NCI-H1436 (cell line): ENCODE measurements at places on chromosomes 7 and 10.

DNA sequence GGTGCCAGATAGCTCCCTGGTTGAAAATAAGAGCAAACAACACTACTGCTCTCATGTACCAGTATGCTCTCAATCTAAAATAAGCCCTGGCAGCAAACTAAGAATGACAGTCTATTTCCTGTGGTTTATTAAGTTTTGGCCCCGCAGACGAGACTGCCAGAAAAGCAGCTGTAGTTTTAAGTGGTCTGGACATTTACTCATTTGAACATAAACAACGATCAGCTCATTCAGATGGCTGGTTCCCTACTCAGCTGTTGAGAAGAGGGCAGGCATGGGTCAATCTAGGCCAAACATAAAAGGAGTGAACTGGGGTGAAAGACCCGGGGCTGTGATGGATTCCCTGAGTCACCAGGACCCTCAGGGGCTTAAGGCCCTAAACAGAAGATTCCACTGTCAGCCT is 4.5 kb downstream of the TRIL start:
- no peak for DNase-seq

DNA sequence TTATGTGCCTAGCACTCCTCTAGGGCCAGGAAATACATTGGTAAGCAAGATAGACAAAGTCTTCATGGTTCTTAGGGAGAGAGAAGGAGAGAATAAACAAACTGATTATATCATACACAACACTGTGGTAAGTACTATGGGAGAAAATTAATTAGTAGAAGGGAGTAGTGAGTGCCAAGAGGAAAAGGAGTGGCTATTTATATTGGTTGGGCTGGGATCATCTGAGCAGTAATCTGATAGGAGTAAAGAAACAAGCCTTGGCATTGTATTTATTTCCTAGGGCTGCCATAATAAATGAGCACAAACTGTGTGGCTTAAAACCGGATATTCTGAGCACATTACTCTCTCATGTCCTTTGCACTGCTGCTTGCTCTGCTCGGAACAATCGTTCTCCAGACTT is 158.1 kb upstream of the PHF14 start:
- no peak for DNase-seq

- no peak for DNase-seq
Measured at GRCh38 chr7:140239653-140239935, 62.8 kb upstream of the KDM7A start.

DNA sequence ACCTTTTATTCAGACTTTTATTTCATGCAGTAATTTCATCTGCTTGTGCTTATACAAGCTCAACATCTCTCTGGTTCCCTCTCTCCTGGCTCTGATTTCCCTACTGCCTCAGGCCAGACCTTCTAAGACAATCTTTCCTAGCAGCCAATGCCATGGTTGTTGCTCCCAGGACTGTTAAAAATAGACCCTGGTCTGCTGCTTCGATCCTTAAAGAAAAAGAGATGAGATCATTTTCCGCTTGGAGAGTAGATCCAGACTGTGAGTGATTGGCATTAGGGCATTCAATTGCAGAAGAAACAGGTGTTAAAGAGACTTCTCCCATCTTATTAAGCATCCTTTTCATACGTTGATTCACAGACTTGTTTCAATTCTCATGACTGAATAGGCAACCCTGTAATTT is 68.4 kb upstream of the ITGB1 start:
- no peak for DNase-seq

DNA sequence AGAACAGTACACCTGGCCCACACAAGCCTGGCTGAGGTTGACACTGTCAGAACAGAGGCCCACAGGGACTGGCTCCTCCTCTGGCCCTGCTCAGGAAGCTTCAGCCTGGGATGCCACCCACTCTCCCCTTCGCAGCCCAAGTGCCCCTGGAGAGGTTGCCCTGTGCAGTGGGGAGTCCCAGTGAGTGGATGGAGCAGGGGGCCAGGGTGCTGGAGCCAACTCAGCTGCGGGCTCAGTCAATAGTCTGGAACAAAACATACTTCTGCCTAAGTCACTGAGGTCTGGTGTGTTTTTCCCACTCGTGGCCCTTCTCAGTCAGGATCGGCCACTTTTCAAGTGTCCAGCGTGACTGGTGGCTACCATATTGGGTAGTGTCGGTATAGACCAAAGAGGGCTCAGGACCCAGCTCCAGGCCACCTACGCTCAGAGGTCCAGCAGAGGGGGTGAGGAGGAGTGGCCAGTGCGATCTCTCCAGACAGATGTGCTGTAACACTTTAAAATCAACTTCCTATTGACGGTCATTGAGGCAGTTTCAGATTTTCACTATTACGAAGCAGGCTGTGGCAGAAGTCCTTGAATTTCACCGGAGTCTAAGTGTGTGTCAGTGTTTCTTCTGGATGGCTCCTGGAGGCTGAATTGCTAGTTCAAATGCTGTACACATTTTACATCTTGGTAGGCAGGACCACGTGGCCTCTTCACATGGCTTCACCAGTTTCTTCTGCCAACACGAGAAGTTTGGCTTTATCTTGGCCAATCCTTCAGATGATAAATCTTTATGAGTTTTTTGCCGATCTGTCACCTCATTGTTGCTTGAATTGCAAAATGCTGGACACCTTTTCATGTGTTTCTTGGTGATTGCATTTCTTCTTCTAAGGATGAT is 994 bp upstream of the GCK start:
- no peak for DNase-seq

DNA sequence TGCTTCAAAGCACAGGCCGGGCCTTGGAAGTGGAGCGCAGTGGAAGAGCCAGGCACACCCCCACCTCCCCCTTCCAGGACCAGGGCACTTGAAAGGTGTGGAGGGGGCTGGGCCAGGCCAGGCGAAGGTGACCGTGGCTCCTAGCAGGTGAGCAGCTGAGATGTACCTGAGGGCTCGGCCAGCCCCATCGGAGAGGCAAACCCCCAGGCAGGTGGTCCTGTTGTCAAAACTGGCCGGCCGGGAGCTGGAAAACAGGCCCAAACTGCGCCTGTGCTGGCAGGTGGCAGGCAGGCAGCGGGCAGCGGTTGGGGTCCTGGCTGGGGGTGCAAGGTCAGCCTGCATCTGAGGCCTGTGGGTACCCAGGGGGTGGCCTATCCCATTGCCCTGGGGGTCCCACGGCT is 96.4 kb upstream of the DNAAF5 start:
- DNase-seq: no peak

GRCh38 chr10:37775612-37776011 is 81.8 kb downstream of the ZNF248 start:
- DNase-seq: no peak

- DNase-seq: no peak
Measured at GRCh38 chr7:92815412-92815811, 21.0 kb downstream of the CDK6 start.

GRCh38 chr7:8480527-8480926 is 47.1 kb downstream of the NXPH1 start:
- DNase-seq: no peak

DNA sequence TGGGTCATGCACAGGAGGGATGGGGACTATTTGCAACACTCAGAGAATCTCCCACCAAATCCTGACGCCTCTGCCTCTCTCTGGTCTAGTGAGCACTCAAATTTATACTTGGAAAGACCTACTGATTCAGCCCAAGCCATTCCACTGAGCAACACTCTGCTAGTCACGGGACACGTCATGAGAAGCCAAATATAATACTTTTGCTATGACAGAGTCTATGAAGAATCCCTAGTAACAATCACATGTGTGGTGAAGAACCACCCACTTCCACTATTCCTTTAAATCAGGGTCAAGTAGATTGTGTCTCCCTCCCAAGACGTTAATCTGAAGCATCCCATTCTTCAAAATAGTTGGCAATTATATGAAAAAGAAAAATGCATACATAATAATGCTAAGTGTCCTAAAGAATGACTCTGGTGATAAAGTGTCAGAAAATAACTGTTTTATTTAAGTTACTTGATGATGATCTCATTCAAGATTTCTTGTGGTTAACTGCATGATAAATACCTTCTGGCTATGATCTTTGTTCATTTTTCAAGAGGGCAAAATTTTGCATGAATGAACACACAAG is 28.5 kb downstream of the CHCHD3 start:
- no peak for DNase-seq

DNA sequence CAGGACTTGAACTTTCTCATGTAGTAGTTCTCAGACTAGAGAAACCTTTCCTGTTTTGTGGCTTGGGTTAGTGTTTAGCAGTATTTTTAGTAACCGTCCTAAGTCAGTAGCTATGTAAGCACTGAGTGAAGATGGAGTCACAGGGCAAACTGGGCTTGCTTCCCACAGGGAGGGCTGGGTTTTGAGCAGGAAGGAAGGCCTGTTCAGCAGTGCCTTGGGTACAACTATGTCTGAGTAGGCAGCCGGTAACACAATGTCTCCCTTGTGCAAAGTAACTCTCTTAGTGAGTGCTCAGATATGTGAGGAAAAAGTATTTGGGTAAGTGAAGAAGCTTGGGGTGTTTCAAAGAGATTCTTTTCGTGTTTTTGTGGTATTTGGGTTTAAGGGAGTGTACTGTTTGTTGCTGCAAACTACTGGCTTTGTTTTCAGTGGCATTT is 96.4 kb downstream of the CCSER2 start:
- DNase-seq: no peak

- DNase-seq: no peak
Measured at GRCh38 chr10:49144058-49144720, 10.4 kb upstream of the FAM170B start.

GRCh38 chr7:156592155-156592884 is 48.3 kb upstream of the RNF32 start:
- no peak for DNase-seq
